Cortex of kidney (tissue), 1 donor: ENCODE measurements at places on chromosomes 1 and 21.

DNA sequence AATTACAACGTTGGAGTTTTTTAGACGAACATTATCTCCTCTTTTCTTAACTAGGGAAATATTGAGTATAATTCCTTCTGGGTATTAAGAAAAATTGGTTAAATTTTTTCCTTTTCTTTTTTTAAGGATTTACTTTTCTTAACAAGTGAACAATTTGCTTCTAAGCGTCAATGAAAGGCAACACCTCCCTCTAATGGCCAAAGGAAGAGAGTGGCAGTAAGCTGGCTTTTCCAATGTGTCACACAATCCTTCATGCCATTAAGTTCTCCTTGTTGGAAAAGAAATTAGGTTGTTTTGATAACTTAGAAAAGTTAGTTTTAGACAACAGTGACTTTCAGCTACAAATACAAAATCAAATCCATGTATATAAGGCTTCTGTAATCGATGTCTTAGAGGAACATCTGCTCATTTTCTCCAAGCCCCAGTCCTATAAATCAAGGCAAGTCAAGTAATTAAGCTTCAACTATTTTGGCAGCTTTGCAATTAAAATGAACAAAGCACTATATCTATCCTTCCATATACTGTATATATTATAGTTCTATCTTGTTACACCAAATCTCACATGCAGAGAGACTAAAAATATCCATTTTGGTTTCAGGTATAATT, 62.8 kb downstream of the EDEM3 start:
- no peak for DNase-seq

GRCh38 chr21:43376478-43376882, 50.5 kb downstream of the SIK1 start:
- no peak for DNase-seq

DNA sequence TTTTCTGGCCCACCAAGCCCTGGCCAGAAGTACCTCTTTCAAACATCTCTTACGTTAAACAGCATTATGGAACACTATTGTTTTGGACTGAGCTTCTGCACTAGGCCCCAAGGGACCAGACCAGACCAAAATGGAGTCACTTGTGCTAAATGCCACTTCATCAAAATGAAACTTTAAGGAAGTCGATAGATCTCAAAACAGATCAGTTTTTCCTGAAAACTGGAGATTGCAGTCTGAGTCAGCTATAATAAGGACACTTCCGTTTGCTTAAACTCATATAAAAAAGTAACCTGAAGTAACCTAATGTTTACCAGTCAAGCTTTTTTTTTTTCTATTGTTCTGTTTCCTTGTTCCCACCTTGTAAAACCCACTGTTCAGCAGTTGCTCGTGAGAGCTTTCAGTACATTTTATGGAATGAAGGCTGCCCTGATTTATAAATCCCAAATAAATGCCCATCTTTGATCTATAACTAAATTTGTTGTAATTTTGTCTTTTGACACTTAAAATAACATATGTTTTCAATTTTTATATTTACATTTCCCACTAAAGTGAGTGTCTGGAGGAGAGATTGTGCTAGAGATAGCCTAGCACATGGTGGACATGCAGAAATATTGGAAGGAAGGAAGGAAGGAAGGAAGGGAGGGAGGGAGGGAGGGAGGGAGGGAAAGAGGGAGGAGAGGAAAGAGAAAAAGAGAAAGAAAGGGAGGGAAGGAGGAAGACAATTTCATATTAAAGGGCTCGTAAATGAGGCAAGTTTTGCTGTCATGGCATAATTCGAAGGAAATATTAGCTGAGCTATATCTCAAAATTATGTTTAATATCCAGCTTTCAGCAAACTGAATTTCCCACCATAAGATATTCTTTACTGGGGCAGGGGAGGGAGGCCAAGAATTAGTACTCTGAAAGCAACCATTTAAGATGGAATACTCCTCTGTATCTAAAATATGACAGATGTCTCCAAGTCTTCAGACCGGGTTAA, 77.0 kb upstream of the CXADR start:
- no peak for DNase-seq

- no peak for DNase-seq
Observed at GRCh38 chr1:210293171-210293607, 35.5 kb upstream of the HHAT start.

DNA sequence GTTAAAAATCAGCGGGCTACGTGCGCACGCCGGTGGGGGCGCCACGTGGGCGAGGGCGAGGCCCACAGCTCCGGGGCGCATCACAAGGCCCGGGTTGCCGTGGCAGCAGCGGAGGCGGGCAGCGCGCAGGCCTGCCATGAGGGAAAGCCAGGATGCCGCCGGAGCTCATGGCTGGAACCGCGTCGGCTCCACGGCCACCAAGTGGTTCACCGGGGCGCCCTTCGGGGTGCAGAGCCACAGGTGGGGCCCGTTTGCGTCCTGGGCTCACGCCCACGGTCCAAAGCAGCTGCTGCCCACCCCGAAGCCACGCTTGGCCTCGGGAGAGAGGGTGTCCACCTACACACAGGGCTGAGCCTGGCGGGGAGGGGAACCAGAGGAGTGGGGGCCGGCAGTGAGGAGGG, 4.9 kb upstream of the TTC22 start:
- DNase-seq = no peak

GRCh38 chr1:208691012-208691411, 446.8 kb upstream of the PLXNA2 start:
- DNase-seq = no peak

DNA sequence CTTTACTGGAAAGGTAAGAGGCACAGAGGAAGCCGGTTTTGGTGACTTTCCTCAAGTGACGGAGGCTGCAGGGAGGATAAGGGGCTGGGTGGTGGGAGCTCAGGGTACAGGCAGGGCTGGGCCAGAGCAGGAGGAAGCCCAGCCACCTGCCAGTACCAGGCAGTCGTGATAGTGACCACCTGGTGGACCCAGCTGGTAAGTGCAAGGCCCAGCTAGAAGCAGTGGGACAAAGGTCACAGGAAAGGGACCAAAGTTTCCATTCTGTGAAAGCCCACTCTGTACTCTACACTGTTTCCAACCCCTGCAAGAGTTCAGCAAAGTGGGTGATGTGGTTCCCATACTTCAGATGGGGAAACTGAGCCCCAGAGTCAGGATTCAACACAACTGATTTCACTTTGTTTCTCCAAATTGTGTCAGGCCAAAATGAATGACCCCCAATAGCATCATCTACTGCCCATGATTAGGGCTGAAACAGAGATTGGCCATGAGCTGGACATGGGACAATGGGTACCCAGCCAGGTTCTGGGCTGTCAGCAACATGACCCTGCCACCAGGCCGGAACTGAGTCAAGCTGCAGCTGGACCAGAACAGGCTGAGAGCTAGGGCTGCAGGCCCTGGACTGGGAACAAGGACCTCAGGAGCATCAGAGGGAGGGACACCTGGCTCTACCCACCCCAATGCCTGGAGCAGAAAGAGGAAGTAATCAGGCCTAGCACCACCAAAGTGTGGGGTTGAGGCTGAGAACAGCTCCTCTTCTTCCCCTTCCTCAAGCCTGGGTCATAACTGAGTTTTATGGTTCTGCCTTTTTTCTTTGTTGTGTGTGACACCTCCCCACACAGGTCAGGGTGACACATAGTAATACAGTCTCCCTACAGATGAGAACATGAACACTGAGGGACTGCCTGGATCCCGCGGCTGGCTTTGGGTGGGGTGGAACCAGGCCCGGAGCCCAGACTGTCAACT, 50.2 kb downstream of the KCNN3 start:
- no peak for DNase-seq

- DNase-seq = no peak
Observed at GRCh38 chr1:225848030-225848955, 33.9 kb downstream of the TMEM63A start.

DNA sequence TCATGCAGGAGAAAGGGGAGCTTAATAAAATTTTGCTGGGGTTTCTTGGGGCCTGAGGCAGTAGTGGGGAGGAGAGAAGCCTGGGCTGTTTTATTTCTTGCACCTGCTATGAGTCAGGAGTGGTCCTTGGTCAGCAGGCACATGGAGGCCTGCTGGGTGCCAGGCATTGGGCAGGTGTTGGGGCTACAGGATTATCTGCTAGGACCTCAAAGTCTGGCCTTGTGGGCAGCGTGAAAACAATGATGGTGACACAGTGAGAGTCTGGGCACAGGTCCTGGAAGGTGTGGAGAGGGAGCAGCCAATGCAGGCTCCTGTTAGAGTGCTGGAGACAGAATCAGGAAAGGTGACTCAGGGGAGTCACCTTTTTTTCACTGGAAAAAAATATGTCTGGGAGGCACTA, 17.2 kb downstream of the ROR1 start:
- no peak for DNase-seq

GRCh38 chr1:192538407-192539296, 36.9 kb upstream of the RGS1 start:
- no peak for DNase-seq

GRCh38 chr1:219555806-219556205, 57.1 kb downstream of the ZC3H11B start:
- DNase-seq = no peak

- no peak for DNase-seq
Observed at GRCh38 chr1:41805771-41806471, 112.8 kb downstream of the HIVEP3 start.

- no peak for DNase-seq
Observed at GRCh38 chr1:78607334-78607927, 12.8 kb upstream of the IFI44L start.

- no peak for DNase-seq
Observed at GRCh38 chr1:90358448-90358847, 358.7 kb downstream of the BARHL2 start.

DNA sequence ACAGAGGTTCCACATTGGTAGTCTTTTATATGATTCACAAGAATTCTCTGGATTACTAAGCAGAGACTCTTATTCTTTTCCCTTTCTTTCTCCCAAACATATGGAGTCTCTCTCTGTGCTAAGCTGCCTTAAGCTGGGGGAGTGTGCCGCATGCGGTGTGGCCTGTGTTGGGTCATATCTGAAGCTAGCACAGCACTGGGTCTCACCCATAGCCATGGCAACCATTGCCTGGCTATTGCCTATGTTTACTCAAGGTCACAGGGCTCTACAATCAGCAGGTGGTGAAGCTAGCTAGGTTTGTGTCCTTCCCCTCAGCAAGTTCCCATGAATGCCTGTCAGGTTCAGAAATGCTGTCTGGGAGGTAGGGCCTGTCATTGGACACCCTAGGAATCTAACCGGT, 73.6 kb upstream of the ZRANB2 start:
- no peak for DNase-seq

DNA sequence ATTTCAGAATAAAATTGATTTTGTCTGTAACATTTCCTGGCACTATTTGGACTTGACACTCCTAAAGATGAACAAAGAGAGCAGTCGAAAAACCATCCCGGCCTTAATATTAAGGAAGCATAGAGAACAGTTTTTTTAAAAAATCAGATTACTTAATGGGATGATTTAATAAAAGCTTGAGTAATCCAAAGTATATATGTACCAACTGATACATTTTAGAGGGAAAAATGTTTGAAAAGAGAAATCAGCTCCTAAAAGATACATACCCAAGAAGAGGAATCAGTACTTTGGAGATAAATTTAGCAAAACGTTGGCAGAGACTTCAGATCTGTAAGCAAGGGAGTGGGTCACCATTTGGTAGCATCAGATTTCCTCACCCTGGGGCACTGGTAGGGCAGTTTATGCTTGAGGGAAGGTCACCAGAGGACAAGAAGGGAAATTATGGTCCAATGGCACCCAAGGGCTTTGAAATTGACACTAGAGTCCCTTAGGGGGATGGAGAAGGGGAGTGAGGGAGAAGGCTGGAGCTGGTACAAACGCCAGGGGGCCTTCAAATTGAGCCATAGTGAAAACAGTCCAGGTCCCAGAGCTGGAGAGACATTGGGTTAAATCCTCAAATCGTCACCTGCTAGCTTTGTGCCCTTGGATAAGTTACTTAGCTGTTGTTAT, 5.9 kb downstream of the SLAMF7 start:
- DNase-seq = no peak

DNA sequence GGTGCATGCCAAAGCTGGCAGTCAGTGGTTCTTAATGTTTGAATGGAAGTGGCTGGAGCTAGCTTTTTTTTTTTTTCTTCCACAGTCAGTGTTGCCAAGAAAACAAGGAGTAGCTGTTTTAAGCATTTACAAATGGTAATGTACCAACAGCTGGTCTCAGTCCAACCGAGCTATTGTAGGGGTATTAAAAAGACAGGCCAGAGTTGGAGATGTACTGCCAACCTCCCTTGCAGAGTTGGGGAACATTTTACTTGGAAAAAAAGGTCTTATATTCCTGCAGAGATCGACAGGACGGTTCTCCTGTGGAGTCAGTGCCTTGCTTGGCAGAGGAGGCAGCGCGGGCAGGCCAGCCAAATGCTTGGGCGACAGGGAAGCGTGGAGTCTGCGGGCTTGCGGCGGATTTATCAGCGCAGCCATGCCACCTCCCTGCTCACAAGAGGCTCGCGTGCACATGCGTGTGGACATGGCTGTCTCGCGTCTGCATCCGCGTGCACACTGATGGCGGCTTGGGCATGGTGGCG, 338.1 kb downstream of the RPS6KC1 start:
- DNase-seq = no peak

DNA sequence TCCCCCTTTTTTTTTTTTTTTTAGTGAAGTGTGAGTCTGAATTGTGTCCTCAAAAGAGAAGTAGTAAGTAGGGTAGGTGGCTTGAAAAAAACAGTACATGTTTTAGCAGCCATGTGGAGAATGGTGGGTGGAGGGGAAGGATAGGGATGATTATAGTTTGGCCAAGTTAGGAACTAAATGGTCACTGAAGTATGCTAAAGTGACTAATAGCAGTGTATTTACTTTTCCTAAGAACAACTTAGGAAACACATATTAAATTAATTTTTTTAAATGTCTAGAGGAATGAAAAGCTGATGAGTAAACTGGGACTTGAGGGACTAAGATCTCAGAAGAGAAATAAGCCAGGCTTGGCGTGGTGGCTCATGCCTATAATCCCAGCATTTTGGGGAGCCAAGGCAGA, 55.5 kb downstream of the PLA2G4A start:
- DNase-seq = no peak

DNA sequence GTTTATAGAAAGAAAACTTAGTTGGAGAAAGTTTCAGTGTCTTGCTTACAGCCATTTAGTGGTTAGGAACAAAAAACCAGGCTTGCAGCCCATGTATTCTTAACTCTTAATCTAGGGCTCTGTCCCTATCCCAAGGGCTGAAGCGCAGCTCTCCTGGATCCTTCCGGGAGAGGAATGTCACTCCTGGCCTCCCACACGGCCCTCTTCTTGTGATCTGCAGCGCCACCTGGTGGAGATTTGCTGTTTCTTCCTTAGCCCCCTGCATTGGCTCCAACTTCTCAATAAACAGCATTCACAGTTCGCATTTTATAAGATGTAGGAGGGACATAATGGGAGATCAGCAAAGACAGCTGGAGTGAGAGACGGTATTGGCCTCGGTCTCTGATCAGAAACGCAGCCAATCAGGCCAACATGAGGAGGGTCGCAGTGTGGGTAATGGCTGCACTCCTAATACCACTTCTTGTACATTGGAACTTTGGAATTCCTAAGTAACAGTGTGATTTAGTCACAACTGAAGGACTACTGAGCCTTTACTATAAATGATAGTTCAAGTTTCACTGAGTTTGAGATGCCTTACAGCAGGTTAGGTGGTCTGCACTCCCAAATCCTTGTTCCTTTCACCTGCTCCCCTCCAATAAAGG, 283.4 kb downstream of the ASTN1 start:
- no peak for DNase-seq
